ENCODE measurements at places on chromosomes 16 and 17.

- DNase-seq: no peak
- H3K36me3 ChIP-seq: peaks cover 35% of the 10 kb centered on the region
- H3K4me3 ChIP-seq: no peak overlapping the region
- no peak overlapping the region for H3K27ac ChIP-seq
- no peaks in the 10 kb centered on the region for H3K27me3 ChIP-seq
Observed at GRCh38 chr17:4003501-4004421, 39.5 kb upstream of the ATP2A3 start.

DNA sequence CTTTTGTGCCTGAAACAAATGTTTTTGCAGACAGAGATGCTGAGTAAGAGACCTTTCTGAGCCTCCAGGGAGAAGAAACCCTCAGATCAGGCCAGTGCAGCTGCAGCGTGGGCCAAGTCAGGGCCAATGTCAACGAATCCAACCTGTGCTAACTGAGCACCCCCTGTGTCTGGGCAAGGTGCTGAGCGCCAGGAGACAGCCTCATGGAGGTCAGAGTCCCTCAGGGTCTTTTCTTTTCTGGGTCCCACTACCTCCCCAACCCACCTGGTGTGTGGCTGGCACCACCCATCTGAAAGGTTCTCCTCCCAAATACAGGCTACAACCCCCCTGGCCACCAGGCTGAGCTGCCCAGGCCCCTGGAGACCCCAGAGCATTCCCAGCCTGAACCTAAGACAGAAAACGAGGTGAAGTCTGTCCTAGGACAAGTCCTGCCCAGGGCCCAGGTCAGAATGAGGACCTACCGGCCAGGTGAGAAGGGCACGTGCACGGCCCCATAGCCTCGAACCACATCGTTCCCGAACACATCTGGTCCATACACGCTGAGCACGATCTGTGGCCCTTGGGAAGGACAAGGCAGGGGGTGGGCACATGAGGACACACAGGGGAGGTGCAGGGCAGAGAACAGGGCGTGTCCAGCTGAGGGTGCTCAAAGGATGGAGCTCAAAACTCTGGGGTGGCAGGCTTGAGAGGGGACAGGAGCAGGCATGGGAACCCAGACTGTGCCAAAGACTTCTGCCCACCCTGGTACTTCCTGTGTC is 15.0 kb downstream of the B9D1 start:
- no peaks in the 10 kb centered on the region for H3K27me3 ChIP-seq
- H3K36me3 ChIP-seq: no peaks in the 10 kb centered on the region
- H3K4me1 ChIP-seq: no peaks in the 10 kb centered on the region
- no peak overlapping the region for H3K27ac ChIP-seq
- no peak overlapping the region for H3K4me3 ChIP-seq
- no peak for DNase-seq

GRCh38 chr16:88287219-88287618 is 95.5 kb upstream of the ZNF469 start:
- DNase-seq: no peak
- no peak overlapping the region for H3K27ac ChIP-seq

DNA sequence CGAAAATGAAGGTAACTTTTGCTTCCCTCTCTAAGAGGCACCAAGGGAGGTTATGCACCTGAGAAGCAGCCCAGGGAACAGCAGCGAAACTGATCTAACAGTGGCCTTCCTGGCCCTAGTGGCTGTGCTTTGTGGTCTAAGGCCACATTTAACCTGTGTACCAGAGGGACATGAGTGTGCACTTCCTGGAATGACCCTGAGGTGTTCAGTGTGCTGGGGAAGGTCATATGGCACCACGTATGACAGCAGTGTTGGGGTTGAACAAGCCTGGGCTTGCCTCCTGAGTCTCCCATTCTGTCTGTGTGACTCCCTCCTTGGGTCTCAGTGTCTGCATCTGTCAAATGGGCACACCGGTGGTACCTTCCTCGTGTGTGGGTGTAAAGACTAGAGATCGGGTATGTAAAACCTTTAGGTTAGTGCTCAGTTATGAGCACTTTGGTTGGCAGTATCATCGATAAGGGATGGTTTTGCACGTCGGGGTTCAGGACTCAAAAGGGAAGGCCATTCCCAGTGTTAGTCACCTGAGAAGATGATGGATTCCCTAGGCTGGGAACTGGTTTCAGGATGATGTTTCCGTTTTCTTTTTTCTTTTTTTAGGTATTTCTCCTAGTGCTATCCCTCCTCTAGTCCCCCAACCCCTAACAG is 31.9 kb downstream of the PLCG2 start:
- no peaks in the 10 kb centered on the region for H3K27me3 ChIP-seq
- no peaks in the 10 kb centered on the region for H3K36me3 ChIP-seq
- no peak for DNase-seq
- H3K27ac ChIP-seq: no peak overlapping the region
- no peak overlapping the region for H3K4me3 ChIP-seq

GRCh38 chr17:66169839-66170238 is 22.1 kb downstream of the CEP112 start:
- H3K27me3 ChIP-seq: no peaks in the 10 kb centered on the region
- H3K36me3 ChIP-seq: no peaks in the 10 kb centered on the region
- H3K4me1 ChIP-seq: no peaks in the 10 kb centered on the region
- H3K27ac ChIP-seq: no peak overlapping the region
- no peak for DNase-seq

- H3K27ac ChIP-seq: peak overlapping the region; percentile 97
- no peaks in the 10 kb centered on the region for H3K27me3 ChIP-seq
- peak overlapping the region; percentile 92 for H3K4me3 ChIP-seq
- H3K4me1 ChIP-seq: peaks cover 44% of the 10 kb centered on the region
Observed at GRCh38 chr17:68248891-68249290, 1.0 kb downstream of the AMZ2 start.

DNA sequence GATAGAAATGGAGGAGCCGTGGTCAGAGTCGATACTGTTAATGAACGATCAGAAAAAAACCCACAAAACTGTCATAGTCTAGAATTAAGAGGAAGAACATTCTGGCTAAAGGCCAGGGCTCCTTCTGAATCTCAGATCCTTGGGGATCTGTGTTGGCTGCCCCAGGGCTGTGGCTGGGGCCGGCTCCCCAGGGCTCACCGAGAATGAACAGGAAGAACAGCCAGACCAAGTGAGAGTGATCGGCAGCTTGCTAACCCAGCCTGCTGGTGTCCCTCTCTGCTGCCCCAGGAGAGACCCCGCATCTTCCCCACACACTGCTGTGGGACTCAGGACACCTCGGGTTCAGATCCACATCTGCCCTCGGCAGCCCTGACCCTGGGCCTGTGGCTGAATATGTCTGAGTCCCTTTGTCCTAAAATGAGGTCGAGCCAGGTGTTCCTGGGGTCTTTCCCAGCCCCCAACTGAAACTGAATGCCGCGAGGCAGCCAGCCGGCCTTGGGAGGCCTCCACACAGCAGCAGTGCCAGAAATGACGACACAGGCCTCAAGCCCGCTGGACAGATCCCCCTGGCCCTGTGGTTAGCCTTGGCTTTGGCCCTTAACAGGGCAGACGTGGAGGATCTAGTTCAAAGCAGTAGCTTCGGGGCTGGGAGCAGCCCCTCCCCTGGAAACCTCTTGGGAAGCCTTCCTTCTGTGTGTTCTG is 23.9 kb upstream of the CLEC18A start:
- H3K27ac ChIP-seq: no peak overlapping the region
- H3K4me3 ChIP-seq: no peak overlapping the region
- no peaks in the 10 kb centered on the region for H3K27me3 ChIP-seq
- H3K4me1 ChIP-seq: no peaks in the 10 kb centered on the region
- peaks cover 46% of the 10 kb centered on the region for H3K36me3 ChIP-seq

- peak overlapping the region; percentile 80 for H3K4me3 ChIP-seq
- peak overlapping the region; percentile 66 for H3K27ac ChIP-seq
- no peak for DNase-seq
- H3K27me3 ChIP-seq: no peaks in the 10 kb centered on the region
Observed at GRCh38 chr16:50747207-50747956, 5.5 kb downstream of the CYLD start.

- peaks cover 20% of the 10 kb centered on the region for H3K4me1 ChIP-seq
- H3K27me3 ChIP-seq: no peaks in the 10 kb centered on the region
- no peak overlapping the region for H3K27ac ChIP-seq
- DNase-seq: no peak
- peaks cover 2% of the 10 kb centered on the region for H3K36me3 ChIP-seq
Observed at GRCh38 chr16:28879261-28879840, 1.1 kb downstream of the ATP2A1 start.

DNA sequence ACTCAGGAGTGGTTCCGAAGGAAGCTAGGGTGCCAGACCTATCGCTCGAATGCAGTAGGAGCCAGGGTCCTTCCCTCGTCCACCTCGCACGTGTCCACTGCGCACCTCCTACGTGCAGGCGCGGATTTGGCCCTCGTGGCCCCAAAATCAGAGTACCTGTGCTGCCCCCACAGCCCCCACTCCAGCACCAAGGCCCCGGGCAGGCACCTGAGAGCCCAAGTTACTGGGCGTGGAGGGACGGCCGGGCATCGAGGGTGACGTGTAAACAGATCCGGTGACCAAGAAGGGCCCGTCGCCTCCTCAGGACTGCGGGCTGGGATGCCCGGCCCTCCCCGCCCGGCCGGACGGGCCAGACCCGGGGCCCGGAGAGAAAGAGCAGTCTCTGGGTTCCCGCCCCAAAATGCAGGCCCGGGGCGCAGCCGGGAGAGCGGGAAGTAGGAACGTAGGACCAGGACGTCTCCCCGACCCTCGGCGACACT is 492 bp downstream of the SLC25A39 start:
- no peak for DNase-seq
- H3K36me3 ChIP-seq: peaks cover 31% of the 10 kb centered on the region
- H3K4me3 ChIP-seq: peak overlapping the region; percentile 85
- H3K4me1 ChIP-seq: peaks cover 44% of the 10 kb centered on the region
- no peaks in the 10 kb centered on the region for H3K27me3 ChIP-seq

- H3K27me3 ChIP-seq: no peaks in the 10 kb centered on the region
- H3K4me1 ChIP-seq: no peaks in the 10 kb centered on the region
- DNase-seq: no peak
- no peak overlapping the region for H3K27ac ChIP-seq
- no peaks in the 10 kb centered on the region for H3K36me3 ChIP-seq
Observed at GRCh38 chr16:76487411-76488064, 210.3 kb downstream of the CNTNAP4 start.

DNA sequence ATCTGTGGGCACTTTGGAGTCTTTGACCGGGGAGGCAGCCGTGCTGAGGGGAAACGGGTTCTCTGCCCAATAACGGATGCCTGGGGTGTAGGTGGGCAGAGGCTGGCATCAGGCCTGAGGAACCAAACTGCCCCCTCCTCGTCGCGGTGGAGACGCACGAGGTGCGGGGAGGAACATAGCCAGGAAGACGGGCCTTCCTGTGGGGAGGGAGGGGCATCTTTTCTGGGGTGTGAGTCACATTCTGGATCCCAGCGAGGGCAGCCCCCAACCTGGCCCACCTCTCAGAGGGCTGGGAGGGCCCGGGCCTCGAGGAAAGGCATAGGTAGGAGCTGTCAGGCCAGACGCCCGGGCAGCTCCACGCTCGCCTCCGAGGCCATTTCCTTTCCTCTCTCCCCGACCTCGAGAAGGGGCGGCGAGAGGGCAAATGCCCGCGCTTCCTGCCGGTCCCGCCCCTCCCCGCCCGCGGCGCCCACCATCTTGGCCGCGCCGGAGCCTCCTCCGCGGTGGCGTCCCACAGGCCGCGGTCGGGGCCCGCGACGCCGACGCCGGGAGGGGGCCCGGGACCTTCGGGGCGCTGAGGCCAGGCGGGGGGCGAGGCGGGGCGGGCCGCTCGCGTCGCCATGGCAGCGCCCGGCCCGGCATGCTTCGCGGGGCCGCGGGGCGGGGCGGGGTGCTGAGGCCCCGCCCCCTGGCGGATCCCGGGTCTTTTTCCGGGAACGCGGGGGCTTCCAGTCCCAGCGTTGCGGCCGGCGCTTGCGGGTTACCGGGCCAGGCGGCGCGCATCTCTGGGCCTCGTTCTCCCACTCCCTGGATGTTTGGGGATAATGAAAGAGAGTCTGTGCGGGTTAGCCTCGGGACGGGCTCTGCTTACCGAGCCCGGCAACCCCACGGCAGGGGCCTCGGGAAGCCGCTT is 13.2 kb downstream of the RAI1 start:
- H3K27ac ChIP-seq: peak overlapping the region; percentile 91
- H3K27me3 ChIP-seq: no peaks in the 10 kb centered on the region
- H3K4me3 ChIP-seq: peak overlapping the region; percentile 76
- DNase-seq: peak; percentile 60
- no peaks in the 10 kb centered on the region for H3K36me3 ChIP-seq
- H3K4me1 ChIP-seq: peaks cover 61% of the 10 kb centered on the region

- H3K4me1 ChIP-seq: peaks cover 48% of the 10 kb centered on the region
- no peak for DNase-seq
- no peaks in the 10 kb centered on the region for H3K36me3 ChIP-seq
- peak overlapping the region; percentile 65 for H3K4me3 ChIP-seq
Observed at GRCh38 chr16:85899444-85899843, 482 bp downstream of the IRF8 start.

DNA sequence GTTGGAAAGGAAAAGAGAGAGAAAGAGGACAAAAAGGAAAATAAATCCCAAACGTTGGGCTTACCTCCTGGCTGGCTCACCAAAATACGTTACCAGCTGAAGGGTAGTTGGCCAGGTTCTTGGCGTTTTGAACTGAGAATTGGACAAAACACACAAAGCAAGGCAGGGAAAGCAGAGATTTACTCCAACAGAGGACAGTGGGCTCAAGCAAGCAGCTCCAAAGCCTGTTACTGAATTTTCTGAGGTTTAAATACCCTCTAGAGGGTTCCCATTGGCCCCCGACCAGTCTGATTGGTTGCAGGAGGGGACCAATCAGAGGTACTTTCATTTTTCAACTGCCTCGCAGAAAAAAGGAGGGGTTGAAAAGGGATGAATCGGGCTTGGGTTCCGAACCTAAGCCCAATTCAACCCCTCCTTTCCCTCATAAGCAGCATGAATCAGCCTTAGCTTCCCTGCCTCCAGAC is 55.6 kb upstream of the ALOX12 start:
- peaks cover 9% of the 10 kb centered on the region for H3K4me1 ChIP-seq
- no peak overlapping the region for H3K27ac ChIP-seq
- no peak for DNase-seq
- H3K4me3 ChIP-seq: peak overlapping the region; percentile 27

Data from CD4-positive, alpha-beta T cell (primary cell).